ENCODE measurements at places on chromosomes 5 and 9. TPM values are rescaled to one million over a fixed set of nuclear protein-coding genes. Genes with fewer than 3 reads are reported as not detected.

The PCDHB16 gene
- total RNA-seq: 1.3 TPM

The SOX30 gene
- total RNA-seq: not detected

The HRCT1 gene
- 5.1 TPM for total RNA-seq

The RIGI gene
- total RNA-seq: 2.9 TPM

The MRNIP gene
- total RNA-seq: 2.9 TPM

The ORM1 gene
- total RNA-seq: 33.5 TPM

The SPATA31A3 gene
- not detected for total RNA-seq

The MEF2C gene
- total RNA-seq: 143 TPM

The LCN15 gene
- not detected for total RNA-seq

The ARL10 gene
- total RNA-seq: 1.4 TPM

The SLC30A5 gene
- total RNA-seq: 14.6 TPM

The SPINK1 gene
- not detected for total RNA-seq

The SYK gene
- total RNA-seq: 0.53 TPM

The LHX3 gene
- not detected for total RNA-seq

The ESM1 gene
- total RNA-seq: 0.12 TPM

The CDH9 gene
- not detected for total RNA-seq

The TEX48 gene
- total RNA-seq: not detected

The SEMA4D gene
- 77.0 TPM for total RNA-seq

The TNIP1 gene
- 181 TPM for total RNA-seq

The ZNF454 gene
- 0.46 TPM for total RNA-seq

The DBH gene
- total RNA-seq: not detected
